ENCODE measurements at places on chromosomes 1 and 21.

DNA sequence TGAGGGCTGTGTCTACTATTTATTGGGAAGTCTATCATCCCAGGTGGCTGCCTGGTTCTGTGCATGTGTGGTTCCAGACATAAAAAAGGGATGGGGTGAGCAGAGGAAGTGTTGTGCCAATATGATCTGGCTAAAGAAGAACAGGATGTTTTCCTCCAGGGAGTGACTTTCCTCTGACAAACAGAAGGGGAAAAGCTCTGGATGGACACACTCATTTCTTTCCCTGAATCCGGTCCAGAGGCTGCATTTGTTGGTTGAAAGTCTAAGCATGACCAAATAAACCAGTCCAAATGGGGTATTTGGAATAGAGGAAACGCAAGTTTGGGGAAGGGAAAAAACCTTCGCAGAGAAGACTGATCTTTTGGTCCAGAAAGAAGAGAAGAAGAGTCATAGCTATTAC, 12.7 kb downstream of the GREM2 start:
- DNase-seq, result no peak

- no peak for DNase-seq
Measured at GRCh38 chr1:6066680-6067079, 21.0 kb downstream of the KCNAB2 start.

- no peak for DNase-seq
Measured at GRCh38 chr1:21749859-21750468, 33.0 kb downstream of the USP48 start.

DNA sequence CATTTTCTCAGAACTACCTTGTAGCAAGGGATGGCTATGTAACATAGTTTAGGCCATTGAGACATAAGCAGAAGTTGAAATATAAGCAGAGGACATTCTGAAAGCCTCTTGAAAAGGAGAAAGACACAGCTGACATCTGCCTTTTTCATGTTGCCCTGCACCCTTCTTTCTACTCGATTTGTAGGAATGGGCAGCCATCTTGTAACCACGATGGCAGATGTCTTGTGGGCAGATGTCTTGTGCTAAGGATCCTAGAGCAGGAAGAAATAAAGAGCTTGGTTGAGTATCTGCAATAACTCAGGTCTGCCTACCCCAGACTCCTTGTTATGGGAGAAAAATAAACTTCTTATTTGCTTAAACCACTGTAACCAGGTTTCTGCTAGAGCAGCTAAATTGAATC, 351.0 kb downstream of the PDE4B start:
- DNase-seq, result no peak

DNA sequence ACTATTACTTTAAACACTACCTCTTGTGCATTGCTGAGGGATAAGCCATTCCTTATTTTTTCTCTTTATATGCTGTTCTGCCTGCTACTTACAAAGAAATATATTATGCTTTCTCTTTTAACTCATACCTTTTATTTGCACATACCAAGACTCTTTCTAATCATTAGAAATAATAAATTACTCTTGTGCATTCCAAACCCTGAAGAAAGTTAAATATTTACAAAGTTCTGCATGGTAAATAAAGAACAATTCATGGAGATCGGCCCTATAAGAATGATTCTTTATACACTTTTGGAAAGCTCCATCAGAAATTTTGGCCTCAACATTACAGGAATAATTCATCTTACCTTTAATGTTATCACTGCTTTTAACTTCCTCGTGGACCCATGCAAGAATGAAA, 86.7 kb upstream of the PALMD start:
- DNase-seq, result no peak

DNA sequence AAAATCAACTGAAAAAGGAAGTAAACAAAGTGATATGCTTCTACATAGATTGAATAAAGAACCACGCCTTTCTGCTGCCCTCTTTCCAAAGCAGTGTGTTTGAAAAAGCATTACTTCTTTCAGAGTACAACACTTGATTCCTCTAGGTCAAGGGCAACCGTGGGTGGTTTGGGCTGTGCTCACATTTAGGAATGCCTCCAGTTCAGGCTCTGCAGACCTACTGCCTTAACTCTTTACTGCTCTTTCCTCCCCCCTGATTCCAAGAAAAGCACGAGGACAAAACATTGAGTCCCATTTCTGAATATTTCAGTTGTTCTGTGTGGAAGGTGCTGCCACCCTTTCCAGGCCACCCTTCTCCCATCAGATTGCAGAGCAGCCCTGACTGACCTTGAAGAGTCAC, 45.2 kb downstream of the ADAMTS1 start:
- DNase-seq, result no peak

DNA sequence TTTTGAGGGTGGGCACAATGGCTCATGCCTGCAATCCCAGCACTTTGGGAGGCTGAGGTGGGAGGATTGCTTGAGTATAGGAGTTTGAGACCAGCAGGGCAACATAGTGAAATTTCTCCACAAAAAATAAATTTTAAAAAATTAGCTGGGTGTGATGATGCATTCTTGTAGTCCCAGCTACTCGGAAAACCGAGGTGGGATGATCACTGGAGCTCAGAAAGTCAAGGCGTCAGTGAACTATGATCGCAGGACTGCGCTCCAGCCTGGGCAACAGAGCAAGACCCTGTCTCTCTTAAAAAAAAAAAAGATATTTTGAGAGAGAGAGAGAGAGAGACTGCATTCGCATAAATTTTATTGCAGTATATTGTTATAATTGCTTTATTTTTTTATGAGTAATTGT, 75.9 kb upstream of the B3GALT5 start:
- DNase-seq, result no peak
